Stimulated activated CD4-positive, alpha-beta T cell treated with anti-CD3 and anti-CD28 coated beads, Interleukin-15, amount 100 ng/mL, for 1 hour (primary cell): ENCODE measurements at places on chromosomes 12 and 14.

GRCh38 chr12:2384533-2385351 is 332.0 kb downstream of the CACNA1C start:
- no peak for DNase-seq

- DNase-seq, result no peak
Observed at GRCh38 chr14:82694820-82695219, 1161.2 kb upstream of the SEL1L start.

DNA sequence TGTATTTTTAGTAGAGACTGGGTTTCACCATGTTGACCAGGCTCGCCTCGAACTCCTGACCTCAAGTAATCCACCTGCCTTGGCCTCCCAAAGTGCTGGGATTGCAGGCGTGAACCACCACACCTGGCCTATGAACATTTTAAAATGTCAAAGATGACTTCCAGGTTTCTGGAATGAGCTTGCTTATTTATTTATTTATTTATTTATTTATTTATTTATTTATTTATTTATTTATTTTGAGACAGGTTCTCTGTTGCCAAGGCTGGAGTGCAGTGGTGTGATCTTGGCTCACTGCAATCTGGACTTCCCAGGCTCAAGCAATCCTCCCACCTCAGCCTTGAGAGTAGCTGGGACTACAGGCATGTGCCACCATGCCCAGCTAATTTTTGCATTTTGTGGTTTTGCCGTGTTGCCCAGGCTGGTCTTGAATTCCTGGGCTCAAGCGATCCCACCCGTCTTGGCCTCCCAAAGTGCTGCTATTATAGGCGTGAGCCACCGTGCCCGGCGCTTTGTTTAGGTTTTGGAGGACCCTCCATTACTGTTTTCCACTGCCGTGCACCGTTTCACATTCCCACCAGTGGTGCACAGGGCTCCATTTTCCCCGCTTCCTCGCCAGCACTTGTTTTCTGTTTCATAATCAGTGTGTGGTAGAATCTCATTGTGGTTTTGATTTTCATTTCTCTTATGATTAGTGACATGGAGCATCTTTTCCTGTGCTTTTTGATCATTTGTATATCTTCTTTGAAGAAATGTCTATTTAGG is 6.4 kb upstream of the CFAP251 start:
- DNase-seq, result no peak

DNA sequence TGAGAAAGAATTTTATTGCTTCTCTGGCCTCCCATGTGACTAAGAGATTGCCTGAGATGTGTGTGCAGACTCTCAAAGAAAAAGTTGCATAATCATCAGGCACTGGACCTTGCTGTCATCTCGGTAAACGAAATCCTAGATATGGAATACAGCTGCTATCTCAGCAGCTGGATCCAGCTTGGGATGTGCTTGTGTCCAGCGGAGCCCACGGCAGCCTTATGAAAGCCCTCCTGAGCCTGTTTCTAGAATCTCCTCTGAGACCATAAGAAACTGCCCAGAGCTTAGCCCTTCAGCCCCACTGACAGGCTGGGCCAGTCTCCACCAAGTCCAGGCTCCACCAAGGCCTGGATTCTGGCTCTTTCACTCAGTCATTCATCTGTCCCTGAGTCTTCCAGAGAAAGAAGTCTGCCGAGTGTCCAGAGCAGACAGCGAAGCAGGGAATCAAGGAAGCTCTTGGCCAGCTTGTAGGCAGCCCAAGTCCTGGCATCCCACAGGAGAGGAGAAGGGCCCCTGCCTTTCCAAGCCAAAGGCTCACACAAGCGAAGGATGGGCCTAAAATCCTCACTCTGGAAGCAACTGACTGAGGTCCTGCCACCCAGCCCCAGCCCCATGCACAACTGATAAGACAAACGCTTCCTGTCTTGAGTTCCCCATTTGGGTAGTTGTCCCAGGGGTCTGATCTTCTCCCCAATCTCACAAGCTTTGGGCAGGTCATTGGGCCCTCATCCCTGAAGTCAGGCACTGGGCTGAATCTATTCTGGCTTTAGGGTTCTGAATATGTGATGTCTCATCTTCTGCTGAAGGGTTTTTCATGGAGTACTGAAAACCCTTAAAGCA is 97.8 kb downstream of the SEC23A start:
- DNase-seq, result no peak

DNA sequence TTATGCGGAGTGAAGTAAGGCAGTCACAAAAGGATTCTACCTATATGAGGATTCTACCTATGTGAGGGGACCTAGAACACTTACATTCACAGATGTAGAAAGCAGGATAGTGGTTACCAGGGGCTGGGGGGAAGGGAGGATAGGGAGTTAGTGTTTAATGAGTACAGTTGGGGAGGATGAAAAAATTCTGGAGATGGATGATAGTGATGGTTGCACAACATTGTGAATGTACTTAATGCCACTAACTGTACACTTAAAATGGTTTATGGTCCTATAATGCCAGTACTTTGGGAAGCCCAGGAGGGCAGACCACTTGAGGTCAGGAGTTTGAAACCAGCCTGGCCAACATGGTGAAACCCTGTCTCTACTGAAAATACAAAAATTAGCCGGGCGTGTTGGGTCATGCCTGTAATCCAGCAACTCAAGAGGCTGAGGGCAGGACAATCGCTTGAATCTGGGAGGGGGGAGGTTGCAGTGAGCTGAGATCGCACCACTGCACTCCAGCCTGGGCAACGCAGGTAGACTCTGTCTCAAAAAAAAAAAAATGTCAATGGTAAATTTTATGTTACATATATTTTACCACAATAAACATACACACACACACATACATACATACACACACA is 25.4 kb downstream of the SVOP start:
- no peak for DNase-seq

GRCh38 chr12:23611320-23611719 is 338.1 kb downstream of the SOX5 start:
- DNase-seq, result no peak

- DNase-seq, result no peak
Observed at GRCh38 chr14:98408713-98409112, 863.3 kb downstream of the BCL11B start.

DNA sequence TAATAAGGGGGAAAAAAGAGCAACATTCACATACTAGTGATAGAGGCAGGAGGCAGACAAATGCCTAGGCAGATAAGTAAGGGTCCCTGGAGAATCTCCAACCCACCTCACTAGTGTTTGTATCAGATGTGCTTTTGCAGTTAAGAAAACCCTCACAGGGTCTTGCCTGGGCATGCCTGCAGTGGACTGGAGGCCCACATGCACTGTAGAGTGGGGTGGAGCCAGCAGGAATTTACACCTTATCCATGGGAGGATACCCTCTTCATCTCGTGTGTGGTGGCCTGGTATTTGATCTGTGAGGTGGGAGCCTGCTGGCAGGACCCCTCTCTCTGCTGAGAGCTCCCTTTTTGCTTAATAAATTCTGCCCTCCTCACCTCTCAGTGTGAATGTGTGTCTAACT is 238.0 kb upstream of the SLC16A7 start:
- DNase-seq, result no peak

GRCh38 chr12:9143137-9143536 is 27.4 kb upstream of the A2M start:
- no peak for DNase-seq

DNA sequence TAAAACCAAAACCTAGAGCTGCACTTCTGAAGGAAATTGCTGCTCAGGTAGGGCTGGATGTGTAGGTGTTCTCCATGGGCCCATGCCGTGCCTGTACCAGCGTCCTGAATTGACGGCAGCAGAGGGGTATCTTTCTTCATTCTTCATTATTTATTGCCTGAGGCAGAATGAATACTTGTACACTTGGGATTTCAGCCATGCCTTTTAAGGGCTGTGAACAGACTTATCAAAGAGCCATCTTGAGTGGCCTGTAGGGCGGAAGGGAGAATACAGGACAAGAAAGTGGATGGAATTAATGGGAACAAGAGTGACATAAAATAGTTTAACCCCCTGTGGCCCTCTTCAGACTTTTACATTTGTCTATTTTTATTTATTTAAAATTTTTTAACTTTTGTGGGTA is 61.4 kb downstream of the RASSF3 start:
- DNase-seq, result no peak
